ENCODE measurements at places on chromosomes 7 and 10.

DNA sequence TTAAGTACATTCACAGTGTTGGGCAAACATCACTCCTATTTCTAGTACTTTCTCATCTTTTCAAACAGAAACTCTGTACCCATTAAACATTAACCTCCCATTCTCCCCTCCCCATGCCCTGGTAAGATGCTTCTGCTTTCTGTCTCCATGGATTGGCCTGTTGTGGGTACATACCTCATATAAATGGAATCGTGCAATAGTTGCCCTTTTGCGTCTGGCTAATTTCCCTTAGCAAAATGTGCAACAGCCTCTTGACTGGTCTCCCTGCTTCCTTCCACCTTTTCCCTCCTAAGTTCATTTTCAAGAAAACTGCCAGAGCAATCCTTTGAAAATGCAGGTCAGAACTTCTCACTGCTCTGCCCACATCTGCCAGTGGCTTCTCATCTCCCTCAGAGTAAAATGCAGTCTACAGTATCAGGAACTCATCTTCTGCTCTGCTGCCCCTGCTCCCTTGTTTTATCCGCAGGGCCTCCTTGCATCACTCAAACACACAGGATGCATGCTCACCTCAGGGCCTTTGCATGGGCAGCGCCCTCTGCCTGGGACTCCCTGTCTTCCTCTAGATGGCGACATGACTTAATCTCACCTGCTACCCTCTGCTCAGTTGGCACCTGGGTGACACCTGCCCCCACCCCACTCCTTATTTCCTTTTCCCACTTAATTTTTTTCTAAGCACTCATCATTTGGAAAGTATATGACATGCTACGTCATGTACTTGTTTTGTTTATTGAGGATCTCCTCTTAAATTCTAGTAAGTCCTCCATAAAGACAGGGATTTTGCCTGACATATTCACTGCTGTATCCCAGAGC, 44.3 kb upstream of the ECHDC3 start:
- DNase-seq: no peak

DNA sequence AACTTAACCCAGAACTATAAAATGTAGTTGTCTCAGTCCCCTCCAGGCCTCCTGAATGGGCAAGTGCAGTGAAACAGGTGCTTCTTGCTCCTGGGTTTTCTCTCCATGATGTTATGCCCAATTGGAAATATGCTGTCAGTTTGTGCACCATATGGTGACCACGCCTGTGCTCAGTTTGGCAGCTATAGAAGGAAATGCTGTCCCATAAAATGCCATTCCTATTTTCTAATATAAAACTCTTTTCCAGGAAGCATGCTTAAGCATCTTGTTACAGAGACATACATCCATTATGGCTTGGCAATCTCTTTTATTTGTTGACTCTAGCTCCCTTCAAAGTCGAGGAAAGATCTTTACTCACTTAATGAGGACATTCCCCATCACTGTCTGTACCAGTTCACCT, 45.2 kb downstream of the FGFBP3 start:
- DNase-seq: no peak

- DNase-seq: no peak
Measured at GRCh38 chr7:27083646-27084045, 12.2 kb downstream of the HOXA1 start.

- DNase-seq: no peak
Measured at GRCh38 chr7:69342154-69342884, 256.0 kb upstream of the AUTS2 start.

DNA sequence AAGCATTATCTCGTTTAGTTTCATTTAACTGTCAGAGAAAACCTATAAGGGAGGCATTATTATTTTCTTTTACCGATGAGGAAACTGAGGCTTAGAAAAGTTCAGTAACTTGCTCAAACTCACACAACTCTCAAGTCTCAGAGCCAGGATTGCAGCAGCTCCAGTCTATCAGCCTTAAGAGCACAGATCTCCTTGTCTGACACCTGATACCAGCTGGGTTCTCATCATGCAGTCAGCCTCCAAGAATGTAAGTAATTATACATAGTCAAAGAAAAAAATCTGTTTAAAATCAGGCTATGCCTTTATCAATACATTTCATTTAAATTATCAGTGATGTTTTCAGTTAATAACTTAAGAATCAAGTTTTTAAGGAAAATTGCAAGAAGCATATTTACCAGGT, 236.6 kb upstream of the TCF7L2 start:
- no peak for DNase-seq

- no peak for DNase-seq
Measured at GRCh38 chr7:150806863-150807262, 6.3 kb downstream of the TMEM176A start.

GRCh38 chr7:90256778-90257177, 11.8 kb downstream of the CFAP69 start:
- DNase-seq: no peak

GRCh38 chr7:137086896-137087295, 218.4 kb downstream of the CHRM2 start:
- DNase-seq: no peak

- DNase-seq: no peak
Measured at GRCh38 chr10:97210543-97210960, 24.8 kb upstream of the SLIT1 start.

DNA sequence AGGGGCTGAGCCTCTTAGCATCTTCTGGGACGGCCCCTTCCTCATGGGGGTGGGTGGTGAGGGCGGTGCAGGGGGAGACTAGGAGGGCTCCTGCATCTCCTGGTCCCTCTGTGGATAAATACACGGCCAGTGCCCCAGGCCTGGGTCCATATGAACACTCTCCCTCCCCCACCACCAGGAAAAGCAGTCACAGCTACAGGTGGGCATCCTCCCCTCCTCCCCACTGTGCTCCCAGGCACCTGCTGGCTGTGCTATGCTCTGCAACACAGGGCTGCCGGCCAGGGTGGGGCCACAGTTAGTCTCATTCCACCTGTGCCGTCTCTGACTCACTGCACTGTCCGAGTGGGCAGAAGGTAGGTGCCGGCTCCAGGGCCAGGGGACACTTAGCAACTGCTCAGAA, 87.3 kb upstream of the INSIG1 start:
- no peak for DNase-seq

DNA sequence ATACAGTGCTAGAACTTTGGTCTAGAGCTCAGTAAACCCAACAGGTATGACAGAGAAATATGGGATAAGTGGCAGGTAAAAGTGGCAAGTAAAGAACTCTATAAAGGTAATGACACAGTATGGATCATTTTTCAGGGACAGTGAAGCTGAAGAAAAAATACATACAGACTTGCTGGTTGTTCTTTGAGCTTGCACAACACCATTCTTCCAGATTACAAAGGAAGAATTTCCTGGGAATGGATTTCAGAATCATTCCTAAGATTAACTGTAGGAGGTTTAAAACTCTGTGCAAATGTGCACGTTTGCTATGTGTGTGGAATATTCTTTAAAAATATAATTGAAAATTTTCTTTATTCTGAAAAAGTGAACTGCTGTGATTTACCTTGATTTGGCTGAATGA, 36.0 kb downstream of the PHF14 start:
- no peak for DNase-seq

GRCh38 chr7:158321056-158321700, 266.4 kb downstream of the PTPRN2 start:
- no peak for DNase-seq

- DNase-seq: no peak
Measured at GRCh38 chr7:27351137-27351536, 108.5 kb downstream of the EVX1 start.

DNA sequence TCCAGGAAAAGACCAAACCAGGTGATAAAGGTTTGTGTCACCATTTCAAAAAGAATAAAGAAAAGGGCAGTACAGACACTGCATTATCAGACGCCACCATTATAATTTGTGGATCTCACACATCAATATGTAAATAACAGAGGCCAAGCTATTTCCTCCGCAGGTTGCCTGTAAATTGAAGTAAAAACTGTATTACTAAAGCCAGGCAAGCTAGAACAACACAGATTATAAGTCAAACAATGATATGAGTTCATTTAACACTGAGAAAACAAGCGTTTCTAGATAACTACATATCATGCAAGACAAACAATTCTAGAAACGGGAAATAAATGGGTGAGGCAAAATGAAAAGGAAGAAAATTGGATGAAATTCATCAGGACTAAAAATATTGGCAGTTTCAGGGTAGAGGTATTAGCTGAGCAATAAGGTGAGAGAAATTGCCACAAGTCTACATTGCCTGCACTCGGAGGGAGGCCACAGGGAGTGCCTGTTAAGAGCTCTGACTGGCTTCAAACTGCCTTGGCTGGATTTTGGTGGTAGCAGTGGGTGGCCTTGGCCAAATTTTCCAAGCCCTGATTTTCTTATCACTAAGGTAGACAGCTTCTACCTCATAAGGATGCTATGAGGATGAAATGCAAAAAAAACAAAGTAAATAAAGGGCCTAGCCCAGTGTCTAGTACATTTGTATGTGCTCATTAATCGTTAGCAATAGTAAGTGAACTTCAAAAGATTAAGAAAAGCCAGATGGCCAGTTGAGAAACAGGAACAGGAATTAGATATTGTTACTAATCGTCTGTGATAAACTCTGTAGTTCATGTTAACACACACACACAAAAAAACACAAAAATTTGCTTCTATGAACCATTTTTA, 240.0 kb upstream of the NFE2L3 start:
- no peak for DNase-seq

DNA sequence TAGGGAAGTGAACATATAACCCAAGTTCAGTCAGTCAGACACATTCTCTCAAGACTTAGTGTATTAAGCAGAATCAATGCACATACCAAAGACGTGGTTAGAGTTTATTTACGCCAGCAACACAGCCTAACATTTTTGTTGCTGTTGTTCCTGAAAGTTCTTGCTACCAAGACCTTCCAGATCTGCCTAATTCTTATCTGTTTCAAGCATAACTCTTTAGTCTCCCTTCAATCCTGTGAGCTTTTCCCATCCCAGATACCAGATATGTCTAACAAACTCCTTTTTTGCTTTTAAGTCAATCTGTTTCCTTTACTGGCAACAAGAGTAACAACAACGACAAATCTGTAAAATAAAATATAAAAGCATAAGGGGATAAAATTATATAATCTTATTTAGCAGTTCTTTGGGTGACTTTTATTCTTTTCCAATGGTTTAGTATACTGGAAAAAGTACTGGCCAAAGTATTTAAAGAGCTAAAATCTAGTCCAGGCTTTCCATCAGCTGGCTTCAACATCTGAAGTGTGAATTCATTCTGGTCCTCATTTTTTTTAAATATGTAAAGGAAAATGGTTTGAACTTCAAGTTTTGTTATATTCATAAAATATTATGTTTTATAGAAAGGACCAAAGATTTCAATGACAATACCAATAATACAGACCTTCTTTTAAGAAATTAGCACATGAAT, 193.8 kb downstream of the IMMP2L start:
- DNase-seq: no peak

DNA sequence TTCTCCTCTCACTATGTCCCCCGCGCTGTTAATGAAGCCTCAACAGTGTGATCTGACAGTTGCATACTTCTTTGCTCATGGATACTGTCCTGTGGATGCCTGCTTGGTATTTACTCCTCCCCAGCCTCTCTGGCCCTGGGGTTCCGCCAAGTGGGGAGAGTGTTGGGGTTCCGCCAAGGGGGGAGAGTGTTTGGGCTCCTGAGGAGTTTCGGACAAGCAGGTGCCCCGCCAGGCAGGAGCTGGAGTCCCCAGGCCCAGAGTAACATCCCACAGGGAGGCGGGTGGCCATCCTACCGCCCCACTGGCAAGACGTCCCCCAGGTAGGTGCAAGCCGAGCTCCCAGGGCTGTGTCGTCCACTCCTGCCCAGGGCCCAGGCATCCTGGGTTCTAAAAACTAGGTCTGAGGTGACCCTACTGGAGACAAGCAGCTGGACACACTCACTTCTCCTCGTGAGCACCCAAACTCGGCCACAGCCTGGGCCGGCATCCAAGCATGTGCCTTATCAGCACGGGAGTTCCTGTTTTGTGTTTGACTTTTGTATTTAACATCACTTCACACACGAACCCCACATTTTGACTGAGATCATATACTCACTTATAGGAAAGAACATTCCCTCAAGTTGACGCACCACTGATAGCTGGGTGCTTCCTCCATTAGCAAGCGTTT, 34.2 kb downstream of the CAMK2B start:
- no peak for DNase-seq

All from hypothalamus (tissue), 51 donors.